ENCODE measurements at places on chromosomes 2 and 18.

DNA sequence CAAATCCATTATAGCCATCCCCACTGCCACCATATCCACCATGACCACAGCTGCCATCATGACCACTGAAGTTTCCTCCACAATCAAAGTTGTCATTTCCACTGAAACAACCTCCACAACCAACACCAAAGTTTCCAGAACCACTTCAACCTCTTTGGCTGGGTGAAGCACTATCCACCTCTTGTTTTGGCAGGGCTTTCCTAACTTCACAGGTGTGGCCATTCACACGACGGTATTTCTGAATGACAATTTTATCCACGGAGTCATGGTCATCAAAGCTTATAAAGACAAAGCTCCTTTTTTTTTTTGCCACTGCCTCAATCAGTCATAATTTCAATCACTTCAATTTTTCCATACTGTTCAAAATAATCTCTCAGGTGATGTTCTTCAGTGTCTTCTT lies 89.8 kb upstream of the UGP2 start:
- DNase-seq: no peak

DNA sequence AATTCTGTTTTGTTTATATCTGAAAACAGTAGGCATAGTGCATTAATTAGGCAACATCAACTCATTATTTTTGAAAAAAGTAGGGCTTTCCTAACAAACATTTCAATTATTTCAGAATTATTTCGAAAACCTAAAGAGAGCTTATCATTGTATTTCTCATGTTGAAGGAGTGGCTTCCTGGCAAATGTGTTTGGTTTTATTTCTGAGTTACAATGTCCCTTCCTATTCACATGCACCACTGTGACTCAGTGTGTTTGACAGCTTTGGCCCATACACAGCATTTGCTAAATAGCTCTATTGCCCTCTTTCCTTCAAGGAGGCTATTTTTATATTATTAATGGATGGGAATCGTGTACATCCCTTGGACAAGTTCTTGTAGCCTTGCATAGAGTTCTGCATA lies 205.9 kb downstream of the PTGR3 start:
- no peak for DNase-seq

- peak; percentile 23 for DNase-seq
These were observed 227.9 kb upstream of the SIX2 start for GRCh38 chr2:45237128-45237527.

- no peak for DNase-seq
These were observed 31.7 kb upstream of the CERS6 start for GRCh38 chr2:168424112-168424951.

GRCh38 chr2:128195435-128195984 lies 104.5 kb downstream of the UGGT1 start:
- peak; percentile 30 for DNase-seq

DNA sequence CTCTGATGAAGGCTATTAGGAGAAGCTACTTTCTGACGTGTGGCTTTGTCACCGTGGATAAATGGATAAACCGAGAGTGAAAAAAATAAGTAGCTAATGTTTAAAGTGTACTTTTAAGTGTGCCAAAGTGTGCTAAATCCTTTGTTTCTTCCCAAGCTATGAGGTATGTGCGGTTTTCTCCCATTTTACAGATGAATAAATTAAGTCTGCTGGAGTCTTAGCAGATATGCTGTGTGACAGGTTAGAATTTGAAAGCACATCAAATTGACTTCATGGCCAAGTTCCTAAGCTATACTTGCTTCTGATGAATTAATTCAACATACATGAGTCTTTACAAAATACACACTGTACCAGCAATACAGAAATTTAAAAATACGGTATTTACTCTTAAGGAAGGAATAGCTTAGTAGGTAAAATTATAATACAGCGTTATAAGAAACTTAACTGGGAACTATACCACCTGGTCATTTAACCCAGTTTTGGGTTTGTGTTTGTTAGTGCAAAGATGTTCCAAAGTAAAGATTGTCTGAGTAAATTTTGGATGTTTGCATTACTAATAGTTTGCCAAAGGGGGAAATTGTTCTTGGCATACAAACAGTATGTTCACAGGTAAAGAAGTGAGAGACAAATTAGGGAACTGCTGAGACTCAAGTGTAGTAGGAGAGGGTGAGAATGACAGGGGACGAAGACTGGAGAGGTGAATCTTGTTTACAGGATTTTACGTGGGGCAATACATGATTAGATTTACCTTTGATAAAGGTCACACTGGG lies 1.4 kb downstream of the AGPS start:
- DNase-seq: no peak

DNA sequence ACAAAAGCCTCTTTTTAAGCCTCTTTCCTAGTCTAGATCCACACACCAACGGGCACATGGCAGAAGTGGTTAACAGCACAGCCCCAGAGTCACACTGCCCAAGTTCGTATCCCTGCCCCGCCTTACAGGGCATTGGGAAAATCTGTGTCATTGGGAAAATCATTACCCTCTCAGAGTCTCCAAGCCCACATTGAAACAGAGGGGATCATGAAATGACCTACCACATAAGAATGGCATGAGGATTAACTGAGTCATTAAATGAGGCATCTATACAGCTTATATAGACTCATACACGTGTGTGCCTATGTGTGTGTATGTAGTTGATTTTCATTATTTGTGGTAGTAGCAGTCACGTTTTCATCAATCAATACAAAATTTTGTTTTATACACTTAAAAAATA lies 469.0 kb upstream of the POU3F3 start:
- no peak for DNase-seq

- DNase-seq: no peak
These were observed 402.9 kb downstream of the TNS1 start for GRCh38 chr2:217599906-217600305.

DNA sequence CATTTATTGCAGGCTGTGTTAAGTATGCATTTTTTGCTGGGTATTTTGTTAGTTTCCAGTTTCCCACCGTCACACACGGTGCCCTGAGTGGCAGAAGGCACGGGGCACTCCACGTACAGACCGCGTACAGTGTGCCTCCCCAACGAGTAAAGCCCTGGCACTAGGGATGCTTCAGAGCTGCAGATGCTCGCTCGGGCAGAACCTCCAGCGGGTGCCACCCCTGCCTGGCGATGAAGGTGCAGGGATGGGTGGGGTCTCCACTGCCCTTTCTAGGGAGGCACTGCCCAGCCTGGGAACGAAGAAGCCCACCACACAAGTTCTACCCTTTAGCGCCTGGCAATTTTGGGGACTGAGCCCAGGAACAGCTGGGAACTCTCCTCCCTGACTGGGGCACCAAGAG lies 4.1 kb downstream of the GREB1 start:
- DNase-seq: no peak

GRCh38 chr18:22015156-22015555 lies 154.2 kb upstream of the GATA6 start:
- DNase-seq: no peak

GRCh38 chr2:112109278-112109677 lies 28.9 kb upstream of the FBLN7 start:
- no peak for DNase-seq

DNA sequence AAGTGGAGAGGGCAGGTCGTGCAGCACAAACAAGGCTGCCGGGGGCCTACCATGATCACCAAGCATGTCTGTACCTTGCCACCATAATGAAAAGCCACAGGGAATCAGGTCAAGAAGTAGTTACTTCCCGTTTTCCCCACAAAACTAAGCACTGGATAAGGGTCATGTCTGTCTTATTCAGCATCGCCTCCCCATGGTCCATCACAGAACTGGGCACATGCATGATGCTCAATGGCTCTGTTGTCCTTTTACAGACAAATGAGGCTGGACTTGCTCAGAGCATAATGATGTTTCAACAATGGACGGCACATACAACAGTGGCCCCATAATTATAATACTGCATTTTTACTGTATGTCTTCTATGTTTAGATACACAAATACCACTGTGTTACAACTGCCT lies 27.5 kb downstream of the REEP1 start:
- DNase-seq: no peak

DNA sequence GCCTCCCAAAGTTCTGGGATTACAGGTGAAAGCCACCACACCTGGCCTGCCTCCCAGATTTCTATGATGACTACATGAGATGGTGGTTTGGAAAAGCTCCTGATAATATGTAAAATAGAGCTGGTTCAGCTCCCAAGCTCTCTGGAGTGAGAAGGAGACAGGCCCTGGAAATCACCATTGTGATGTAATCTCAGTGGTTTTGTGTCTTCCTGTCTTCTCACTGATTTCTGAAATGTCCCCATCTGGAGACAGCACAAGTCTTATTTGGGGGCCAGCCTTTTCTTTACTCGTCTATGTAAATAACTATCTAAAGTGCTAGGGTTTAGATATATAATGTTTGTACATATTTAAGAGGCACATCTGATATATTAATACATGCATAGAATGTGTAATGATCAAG lies 64.0 kb downstream of the CCNT2 start:
- no peak for DNase-seq

- no peak for DNase-seq
These were observed 21.6 kb downstream of the SNORC start for GRCh38 chr2:232891621-232892071.

DNA sequence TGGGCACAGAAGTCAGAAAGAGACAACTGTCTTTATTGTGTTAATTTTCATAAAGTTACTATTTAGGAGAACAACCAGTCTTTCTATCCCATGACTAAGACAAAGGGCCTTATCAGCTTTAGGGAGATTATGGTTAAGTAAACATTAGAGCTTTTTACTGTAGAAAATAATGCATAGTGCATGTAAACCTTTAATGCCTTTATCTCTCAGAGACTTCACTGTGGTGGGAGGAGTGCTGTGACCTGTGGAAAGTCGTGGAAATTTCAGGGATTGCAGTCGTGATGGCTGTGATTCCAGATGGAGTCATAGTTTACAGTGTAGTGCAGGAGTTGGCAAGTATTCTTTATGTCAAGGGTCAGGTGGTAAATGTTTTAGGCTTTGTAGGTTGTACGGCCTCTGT lies 15.8 kb downstream of the ZNF236 start:
- no peak for DNase-seq

DNA sequence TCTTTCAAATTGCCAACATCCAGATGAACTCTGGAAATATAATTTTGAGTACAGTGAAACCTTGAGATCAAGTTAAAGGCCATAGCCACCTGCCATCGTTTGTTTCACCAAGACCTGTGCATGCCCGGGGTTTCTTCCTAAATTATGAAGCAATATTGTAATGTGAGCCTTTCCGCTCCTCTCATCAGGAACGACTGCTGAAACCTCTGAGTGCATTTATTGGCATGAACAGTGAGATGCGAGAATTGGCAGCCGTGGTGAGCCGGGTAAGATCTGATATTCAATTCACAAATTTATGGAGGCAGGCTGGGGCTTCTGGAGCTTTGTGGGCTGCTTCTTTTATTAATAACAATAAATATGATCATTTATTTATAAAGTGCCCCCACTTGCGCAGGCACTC lies 27.7 kb upstream of the ELOA2 start:
- DNase-seq: no peak

GRCh38 chr2:215384710-215385109 lies 51.2 kb downstream of the FN1 start:
- no peak for DNase-seq

- DNase-seq: no peak
These were observed 142.5 kb downstream of the PARD3B start for GRCh38 chr2:204687776-204688175.

- DNase-seq: no peak
These were observed 90.9 kb upstream of the SMAD7 start for GRCh38 chr18:49041435-49042245.

- DNase-seq: no peak
These were observed 587.3 kb downstream of the ARHGAP15 start for GRCh38 chr2:143716522-143716921.

GRCh38 chr2:43495727-43496126 lies 100.1 kb downstream of the THADA start:
- no peak for DNase-seq

GRCh38 chr2:63078852-63079606 lies 28.4 kb downstream of the OTX1 start:
- DNase-seq: peak; percentile 58

GRCh38 chr2:102301867-102302362 lies 9.4 kb upstream of the IL1RL1 start:
- DNase-seq: peak; percentile 69

DNA sequence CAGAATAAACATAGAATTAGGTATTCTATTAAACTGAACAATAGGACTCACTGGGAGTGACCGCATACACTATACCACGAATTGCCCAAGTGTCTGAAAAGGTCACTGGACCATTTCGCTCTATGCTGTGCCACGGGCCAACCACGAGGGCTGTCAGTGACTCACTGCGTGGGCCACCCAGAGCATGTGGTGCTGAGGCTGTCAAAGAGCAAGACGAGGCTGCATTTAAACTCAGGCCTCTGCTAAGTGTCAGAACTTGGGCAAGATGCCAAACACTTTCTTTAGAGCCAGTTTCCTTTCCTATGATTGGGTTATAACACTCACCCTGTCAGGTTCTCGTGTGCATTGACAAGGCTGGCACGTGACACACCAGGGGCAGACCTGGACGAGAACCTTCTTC lies 97.5 kb downstream of the SH3YL1 start:
- no peak for DNase-seq

DNA sequence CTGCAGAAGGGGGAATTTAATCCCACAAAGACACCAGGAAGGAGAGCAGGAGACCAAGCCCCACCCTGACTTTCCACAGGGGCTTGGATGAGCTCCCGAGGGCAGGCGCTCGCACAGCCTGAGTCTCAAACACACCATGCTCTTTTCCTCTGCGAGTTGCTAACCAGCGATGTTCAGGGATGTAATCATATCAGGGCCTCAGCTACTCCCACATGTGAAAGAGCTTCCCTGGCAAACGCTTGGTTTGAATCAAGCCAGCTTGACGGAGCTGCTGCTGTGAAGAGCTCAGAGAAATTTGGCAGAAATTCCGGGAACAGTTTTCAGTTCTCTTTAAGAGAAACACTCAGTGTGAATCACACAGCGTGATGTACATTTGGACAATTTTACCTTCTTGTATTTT lies 385.8 kb downstream of the GALR1 start:
- DNase-seq: no peak

DNA sequence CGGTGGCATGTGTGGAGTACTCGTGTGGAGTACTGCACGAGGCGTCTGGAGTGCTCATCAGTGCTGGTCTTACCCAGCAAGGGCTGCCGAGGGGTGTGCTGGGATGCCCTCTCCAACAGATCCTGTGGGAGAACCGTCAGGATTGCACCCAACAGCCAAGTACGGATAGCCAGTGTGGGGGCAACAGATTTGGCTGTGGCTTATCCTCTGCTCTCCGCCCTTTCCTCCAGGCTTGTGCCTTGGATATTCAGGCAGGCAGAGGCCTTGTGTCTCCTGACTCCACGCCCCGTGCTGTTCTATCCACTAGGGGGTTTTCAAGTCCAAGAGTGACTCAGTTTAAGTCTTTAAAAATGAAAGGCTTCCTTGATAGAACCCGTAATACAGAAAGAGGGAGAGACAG lies 321.0 kb upstream of the HS6ST1 start:
- no peak for DNase-seq

DNA sequence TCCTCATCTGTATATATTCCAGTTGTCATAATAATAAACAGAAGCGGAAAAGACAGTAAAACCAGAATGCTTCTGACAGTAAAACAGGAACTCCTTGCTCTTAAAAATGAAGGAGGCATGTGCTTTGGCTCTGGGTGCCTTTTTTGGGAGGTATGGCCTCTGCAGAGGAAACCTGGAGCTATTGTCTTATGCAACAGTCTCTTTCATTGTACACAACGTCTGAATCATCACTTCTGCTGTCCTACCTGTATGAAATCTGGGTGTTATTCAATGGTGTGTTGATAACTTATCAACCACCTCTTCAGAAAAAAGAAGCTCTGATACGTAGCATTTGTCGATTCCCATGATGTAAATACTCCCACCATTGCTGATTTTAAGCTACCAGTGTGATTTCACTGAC lies 64.8 kb downstream of the CDCA7 start:
- no peak for DNase-seq

Data from hematopoietic multipotent progenitor cell (in vitro differentiated cells).